CD4-positive, alpha-beta T cell treated with Interleukin-17A for 4 hours (primary cell): ENCODE measurements at places on chromosomes 11 and 22.
A peak's percentile ranks its signal among the peaks of the same experiment; 100 is the strongest.

DNA sequence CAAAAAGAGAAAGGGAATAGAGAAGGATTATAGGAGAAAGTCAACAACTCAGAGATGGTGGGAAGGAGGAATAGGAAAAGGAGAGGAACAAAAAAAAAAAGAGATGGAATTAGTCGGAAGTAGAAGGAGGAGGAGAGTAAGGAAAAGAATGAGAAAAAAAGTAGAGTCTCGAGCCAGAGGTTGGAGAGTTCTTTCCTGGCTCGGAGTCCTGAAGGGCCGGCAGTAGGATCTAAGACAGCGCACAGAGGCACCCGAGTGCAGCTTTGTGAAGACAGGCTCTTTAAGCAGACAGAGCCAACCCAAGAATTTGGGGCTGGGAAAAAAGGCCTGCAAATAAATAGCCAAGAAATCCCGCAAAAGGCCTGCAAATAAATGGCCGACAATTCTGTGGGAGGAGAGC lies 170.4 kb upstream of the CCDC90B start:
- DNase-seq = no peak

GRCh38 chr11:121520243-121521144 lies 67.7 kb upstream of the SORL1-AS1 start:
- no peak for DNase-seq

- no peak for DNase-seq
Observed at GRCh38 chr11:117663821-117664220, 133.2 kb downstream of the DSCAML1 start.

DNA sequence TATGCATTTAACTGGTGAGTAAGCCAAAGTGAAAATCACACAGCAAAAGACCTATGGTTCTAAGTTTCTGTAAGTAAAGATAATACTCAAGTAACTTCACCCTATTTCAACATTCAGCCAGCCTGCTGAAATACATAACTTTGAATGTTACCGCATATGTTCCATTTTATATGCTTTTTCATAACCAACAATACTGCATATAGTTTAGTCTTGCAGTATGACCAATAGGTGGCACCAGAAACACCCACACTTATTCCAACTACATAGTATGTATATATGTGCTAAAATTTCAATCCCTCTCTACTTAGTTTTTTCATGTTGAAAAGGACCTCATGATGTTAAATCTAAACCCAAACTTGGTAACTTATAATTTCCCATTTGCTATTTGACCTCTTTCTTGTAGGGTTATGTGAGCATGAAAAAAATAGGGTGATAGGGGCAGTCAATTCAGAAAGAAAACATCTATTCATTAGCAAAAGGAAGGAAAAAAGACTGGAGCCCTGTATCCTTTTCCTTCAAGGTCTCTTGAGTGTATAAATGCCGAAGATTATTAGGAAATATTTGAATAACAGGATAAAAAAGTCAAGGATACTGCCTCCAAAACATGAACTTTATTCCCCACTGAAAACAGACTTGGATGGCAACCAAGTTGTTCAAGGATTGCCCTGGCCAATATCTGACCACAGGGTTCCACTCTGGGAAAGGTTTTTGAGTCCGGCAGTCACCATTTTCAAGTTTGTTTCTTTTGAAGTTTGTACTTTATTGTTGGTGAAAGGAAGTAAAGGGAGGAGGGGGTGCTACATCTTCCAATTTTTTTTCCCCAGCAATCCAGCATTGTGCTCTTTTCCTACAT lies 23.8 kb upstream of the FZD4 start:
- DNase-seq = peak; percentile 6

- DNase-seq = no peak
Observed at GRCh38 chr11:8323161-8323935, 59.7 kb upstream of the LMO1 start.

DNA sequence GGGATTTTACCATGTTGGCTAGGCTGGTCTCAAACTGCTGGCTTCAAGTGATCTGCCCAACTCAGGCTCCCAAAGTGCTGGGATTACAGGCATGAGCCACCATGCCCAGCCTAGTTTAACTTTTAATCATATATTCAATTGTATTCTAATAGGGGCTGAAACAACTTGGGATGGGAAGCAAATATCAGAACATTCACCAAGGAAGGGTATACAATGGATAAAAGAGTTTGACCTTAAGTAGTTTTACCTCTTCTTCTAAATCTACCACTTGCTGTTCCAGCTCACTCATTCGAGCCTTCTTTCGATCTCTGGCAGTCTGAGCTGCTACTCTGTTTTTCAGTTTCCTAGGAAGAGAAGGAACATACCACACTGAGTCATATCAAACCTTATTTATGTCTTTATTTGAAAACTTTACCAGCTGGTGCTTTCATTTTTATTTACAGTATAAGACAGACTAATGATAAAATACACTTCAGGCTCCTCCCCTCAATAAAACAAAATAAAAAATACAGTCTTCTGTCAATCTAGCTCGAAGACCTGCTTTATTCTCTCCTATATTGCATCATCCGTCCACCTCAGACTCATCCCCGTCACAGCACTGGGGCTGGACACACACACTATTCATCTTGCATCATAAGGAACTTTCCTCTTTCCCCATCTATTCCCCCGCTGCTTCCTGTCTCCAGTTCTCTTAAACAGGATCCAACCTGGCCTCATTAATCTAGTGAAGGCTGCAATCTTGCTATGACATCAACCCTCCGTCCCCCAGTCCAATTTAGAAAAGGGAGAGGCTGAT lies 1.4 kb downstream of the XBP1 start:
- peak; percentile 38 for DNase-seq
